Small intestine (tissue), 16 donors: ENCODE measurements at places on chromosomes 3 and 15.

DNA sequence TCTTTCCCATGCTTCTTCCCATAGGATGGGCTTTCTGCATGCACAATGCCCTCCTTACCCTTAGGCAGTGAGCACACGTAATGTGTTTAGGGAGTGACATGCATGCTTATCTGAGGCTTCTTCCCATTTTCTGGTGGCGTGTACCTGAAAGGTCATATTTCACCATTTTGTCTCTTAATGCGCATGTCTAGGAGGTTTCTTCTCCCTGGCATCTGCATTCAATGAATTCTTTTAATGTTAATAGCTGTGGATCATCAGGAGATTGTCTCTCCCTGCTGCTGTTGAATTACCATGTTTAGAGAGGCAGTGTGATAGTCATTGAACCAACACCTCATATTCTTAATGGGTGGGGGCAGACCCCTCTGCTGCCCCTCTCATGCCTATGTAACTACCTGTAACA, 205.6 kb upstream of the SGO1 start:
- H3K36me3 ChIP-seq = peaks cover 4% of the 10 kb centered on the region
- no peak for DNase-seq
- H3K27ac ChIP-seq = no peak overlapping the region
- no peaks in the 10 kb centered on the region for H3K27me3 ChIP-seq

DNA sequence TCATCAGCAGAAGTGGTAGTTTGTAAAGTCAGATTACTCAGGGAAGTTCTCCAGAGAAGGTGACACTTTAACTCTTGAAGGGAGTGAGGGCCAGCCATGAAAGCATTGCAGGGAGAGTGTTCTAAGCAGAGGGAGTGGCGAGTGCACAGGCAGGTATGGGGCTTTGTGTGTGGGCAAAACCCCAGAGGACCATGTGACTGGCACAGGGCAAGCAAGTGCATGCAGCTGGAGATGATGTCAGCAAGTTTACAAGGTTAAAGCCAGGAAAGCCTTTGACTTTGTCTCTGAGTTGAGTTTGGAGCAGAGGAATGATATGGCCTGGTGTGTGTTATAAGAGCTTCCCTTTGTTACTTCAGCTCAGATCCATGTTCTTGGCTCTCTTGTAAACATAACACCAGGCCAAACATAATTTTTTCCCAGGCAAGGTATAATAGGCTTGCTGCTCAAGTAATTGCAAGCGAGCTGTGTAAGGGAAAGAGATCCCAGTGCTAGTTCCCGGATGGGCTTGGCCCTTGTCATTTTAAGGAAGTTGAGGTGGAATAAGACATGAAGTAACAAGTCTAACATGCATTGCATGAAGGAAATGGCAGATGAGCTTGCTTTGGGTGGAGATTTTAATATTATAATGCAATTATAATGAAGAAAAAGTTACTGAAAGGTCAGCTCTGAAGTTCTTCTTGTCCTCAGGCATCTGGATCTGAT, 341.1 kb upstream of the LRRC3B start:
- H3K4me1 ChIP-seq = no peaks in the 10 kb centered on the region
- no peak for DNase-seq
- H3K36me3 ChIP-seq = no peaks in the 10 kb centered on the region
- no peaks in the 10 kb centered on the region for H3K27me3 ChIP-seq
- no peak overlapping the region for H3K4me3 ChIP-seq
- H3K27ac ChIP-seq = no peak overlapping the region

GRCh38 chr3:64319391-64319790, 94.1 kb upstream of the PRICKLE2 start:
- H3K4me3 ChIP-seq = no peak overlapping the region
- no peak overlapping the region for H3K27ac ChIP-seq
- H3K27me3 ChIP-seq = no peaks in the 10 kb centered on the region
- no peak for DNase-seq
- H3K36me3 ChIP-seq = no peaks in the 10 kb centered on the region
- H3K4me1 ChIP-seq = no peaks in the 10 kb centered on the region

DNA sequence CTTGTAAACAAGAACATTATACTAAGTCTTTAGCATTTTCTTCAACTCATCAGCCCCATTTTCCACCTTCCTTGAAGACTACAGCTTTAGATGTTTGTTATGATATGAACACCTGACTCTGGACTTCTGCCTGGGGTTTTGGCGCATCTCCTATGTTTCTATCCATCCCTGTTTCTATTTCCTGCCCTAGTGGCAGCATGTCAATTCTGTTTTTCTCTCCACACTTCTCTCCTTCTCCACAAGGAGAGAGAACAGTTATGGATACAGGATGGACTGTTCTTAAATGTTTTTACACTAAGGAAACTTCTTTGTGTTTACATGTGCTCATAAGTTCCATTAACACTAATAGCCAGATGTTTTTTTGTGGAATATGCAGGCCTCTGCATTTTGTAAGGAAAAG, 423.3 kb upstream of the IL12A start:
- H3K4me3 ChIP-seq = no peak overlapping the region
- H3K27ac ChIP-seq = no peak overlapping the region
- H3K36me3 ChIP-seq = no peaks in the 10 kb centered on the region

GRCh38 chr15:36911322-36911944, 188.9 kb downstream of the MEIS2 start:
- H3K36me3 ChIP-seq = no peaks in the 10 kb centered on the region
- H3K27me3 ChIP-seq = no peaks in the 10 kb centered on the region
- peaks cover 12% of the 10 kb centered on the region for H3K4me1 ChIP-seq
- no peak overlapping the region for H3K4me3 ChIP-seq
- DNase-seq = peak; percentile 58
- H3K27ac ChIP-seq = no peak overlapping the region

DNA sequence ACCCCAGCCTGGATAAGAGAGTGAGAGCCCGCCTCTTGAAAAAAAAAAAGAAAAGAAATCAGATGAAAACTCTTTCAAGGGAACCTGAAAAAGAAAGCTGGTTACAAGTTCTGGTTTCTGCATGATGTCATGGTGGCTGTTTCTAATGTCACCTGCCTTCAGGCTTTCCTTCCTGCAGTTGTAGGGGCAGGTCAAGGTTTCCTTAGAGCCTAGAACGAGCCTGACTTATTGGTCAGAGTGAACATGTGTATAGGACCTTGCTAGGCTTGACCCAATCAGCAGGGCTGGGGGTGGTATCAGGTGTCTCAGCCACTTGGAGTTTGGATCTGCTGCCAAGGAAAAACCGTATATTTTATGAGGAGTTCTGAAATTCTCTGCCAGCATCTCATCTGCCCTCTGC, 3.8 kb downstream of the IVD start:
- no peak overlapping the region for H3K4me3 ChIP-seq
- H3K27ac ChIP-seq = no peak overlapping the region
- peaks cover 53% of the 10 kb centered on the region for H3K36me3 ChIP-seq
- H3K27me3 ChIP-seq = no peaks in the 10 kb centered on the region
- no peak for DNase-seq

DNA sequence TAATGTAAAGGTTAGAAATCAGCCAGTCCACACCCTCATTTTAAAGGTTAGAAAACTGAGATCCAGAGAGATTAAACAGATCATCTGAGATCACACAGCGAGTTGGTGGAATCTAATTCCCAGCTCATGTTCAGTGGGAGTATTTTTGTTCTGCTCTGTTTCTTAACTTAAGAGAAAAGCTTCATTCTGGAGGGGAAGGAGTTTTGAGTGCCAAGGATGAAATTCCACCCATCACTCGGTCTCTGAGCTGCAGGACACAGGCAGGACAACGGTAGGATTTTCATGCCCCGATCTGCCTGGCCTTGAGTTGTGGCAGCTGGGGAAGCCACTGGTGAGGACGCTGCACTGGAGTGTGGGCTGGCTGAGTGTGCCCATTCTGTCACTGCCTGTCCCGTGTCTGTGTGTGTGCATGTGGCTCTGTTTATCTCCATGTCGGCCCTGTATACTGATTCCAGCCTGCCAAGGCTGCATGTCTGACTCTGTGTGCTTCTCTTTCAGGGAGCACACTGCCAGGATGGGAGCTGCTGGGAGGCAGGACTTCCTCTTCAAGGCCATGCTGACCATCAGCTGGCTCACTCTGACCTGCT, 94.3 kb downstream of the CEMIP start:
- DNase-seq = no peak
- H3K4me1 ChIP-seq = no peaks in the 10 kb centered on the region
- no peaks in the 10 kb centered on the region for H3K36me3 ChIP-seq
- H3K27me3 ChIP-seq = no peaks in the 10 kb centered on the region
- H3K27ac ChIP-seq = no peak overlapping the region

GRCh38 chr3:170055209-170055608, 17.4 kb downstream of the GPR160 start:
- no peak overlapping the region for H3K27ac ChIP-seq
- no peak for DNase-seq
- H3K27me3 ChIP-seq = no peaks in the 10 kb centered on the region
- H3K4me3 ChIP-seq = no peak overlapping the region
- peaks cover 4% of the 10 kb centered on the region for H3K4me1 ChIP-seq
